ENCODE measurements at places on chromosomes 6 and 20.

DNA sequence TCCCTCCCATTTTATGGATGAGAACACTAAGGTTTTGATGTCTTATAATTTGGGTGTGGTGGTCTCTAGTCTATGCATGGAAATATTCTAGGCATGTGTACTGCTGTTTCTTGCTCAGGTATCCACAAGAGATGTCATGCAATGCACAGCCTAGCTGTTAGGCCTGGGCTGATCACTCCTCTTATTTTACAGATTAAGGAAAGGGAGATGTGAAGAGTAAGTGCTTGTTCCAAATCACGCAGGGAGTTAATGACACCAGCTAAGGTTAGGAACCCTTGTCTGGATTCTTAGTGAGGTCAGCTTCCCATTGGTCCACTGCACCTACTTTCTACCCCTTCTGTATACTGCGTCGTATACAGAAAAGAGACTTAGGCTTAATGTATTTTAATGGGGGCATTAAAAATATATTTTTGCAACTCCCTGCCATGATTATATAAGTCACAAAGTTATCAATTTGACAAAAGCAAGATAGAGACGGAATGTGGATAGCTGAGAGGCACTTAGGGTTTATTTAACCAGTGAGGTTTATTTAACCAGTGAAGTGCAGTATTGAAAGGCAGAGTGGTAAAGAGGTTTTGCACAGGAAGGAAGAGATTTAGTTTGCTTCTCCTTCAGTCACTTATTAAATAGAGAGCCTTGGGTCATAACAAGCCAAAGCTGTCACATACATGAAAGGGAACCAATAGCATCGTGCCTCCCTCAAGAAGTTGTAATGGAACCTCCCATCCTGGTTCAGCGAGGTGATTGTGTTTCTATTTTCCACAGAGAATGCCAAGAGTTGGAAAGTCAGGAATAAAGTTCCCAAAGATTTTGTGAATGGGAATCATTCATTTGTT, 95.0 kb upstream of the FAM184A start:
- DNase-seq, result no peak

DNA sequence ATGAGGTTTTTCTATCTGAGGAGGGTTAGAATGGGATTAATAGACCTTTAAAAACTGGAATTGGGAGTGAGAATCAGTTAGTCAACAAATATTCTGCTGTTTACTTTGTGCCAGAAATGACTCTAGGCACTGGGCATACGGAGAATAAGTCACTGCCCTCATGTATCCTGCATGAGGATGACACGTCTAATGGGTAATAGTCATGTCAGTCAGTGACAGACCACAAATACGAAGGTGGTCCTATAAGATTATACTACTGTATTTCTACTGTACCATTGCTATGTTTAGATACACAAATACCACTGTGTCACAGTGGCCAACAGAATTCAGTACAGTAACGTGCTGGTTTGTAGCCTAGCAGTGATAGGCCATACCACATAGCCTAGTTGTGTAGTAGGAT, 30.7 kb downstream of the ZFAND3 start:
- DNase-seq, result no peak

DNA sequence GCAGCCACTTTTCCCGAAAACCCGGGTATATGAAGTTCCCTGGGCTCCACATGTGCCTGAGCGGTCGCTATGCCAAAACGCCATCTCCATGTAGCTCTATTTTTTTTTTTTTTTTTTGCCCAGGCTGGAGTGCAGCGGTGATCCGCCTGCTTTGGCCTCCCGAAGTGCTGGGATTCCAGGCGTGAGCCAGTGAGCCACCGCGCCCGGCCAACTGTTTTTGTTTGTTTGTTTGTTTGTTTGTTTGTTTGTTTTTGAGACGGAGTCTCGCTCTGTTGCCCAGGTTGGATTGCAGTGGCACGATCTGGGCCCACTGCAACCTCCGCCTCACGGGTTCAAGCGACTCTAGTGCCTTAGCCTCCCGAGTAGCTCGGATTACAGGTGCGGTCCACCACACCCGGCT, 237.5 kb upstream of the IRAK1BP1 start:
- no peak for DNase-seq

- DNase-seq, result no peak
Observed at GRCh38 chr6:20647585-20647984, 113.3 kb downstream of the CDKAL1 start.

- DNase-seq, result no peak
Observed at GRCh38 chr20:45972500-45973183, 639 bp upstream of the ZNF335 start.

GRCh38 chr6:88380083-88380482, 213.9 kb upstream of the CNR1 start:
- no peak for DNase-seq

DNA sequence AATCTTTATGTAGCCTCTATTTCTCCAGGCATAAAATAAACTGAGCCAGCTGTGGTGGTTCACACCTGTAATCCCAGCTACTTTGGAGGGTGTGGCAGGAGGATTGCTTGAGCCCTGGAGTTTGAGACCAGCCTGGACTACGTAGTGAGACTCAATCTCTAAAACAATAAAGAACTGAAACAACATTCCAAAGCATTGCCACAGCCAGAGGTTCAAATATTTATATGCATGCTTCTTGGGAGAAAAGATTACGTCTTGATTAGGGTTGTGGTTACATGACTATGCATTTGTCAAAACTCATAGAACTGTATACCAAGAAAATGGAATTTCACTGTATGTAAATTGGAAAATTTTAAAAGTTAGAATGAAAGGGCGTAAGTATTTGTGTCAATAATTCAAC, 27.7 kb upstream of the PAX1 start:
- no peak for DNase-seq

DNA sequence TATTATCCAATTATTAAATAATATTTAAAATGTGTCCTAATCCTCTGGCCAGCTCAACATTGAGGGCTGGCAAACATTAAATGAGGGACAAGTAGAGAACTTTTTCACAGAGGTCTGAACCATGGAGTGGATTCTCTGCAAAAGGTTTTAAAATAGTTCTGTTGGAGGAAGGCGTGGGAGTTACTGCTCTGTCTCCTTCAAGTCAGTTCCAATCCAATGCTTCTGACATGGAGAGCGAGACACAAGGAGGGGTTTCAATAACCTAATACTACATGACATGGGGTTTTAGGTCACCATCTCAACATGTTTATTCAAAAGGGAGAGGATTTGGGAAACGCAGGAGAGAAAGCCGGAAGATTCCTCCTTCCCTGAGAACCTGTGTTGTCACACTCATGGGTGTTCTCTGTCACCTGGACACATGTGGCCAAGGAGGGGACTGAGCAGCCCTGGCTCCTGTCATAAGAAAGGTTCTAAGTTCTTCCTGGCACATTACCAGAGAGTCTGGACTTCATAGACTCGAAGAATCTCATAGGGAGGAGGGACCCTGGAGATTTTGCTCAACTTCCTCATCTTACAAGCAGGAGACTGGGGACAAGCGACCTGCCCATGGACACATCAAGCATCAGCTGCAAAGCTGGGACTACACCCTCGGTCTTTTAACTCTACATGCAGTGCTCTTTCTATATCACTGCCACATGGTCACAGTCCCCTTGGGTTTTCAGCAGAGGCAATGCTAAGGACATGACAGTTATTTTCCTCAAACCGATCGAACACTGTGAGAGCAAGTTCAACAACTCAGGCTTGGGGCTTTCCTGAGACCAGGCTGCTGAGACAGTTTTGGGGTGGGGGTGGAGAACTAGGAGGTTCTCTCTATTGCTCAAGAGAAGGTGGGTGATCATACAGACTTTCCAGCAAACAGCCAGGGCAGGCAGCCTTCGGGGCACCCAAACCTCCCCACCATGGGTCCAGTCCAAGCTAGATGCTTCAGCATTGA, 38.6 kb downstream of the PRDM1 start:
- DNase-seq, result no peak

- no peak for DNase-seq
Observed at GRCh38 chr6:87103977-87104601, 9.2 kb upstream of the CGA start.

DNA sequence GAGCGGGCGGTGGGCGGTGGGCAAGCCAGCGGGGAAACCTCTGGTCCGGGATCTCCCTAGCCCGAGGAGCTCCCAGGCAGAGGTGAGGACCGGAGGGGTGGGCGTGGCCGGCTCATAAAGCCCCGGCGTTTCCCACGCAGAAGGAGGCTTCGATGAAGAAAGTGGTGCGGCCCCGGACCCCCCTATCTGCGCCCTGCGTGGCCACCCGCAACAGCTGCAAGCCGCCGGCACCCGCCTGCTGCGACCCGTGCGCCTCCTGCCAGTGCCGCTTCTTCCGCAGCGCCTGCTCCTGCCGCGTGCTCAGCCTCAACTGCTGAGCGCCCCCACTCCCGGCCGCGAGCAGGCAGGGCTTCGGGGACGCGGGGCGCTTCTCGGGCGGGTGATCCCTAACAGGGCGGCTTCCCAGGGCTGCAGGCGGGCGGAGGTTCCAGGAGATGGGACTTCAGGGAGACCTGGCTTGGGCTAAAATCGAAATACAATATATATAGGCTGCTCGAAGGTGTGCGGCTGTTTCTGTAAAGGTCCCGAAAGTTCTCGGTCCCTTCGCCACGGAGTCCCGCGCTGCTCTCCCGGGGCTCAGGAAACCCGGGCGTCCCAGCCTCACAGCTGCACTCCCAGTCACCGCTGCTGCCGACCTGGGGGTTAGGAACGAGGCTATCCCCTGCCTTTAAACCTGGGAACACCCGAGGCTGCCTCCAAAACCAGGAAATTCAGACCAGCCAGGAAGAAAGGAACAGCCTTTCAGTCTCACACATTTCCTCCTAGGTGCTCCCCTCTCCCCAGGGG, 27.8 kb downstream of the ASIP start:
- DNase-seq, result no peak

- no peak for DNase-seq
Observed at GRCh38 chr6:89989742-89990141, 95.5 kb downstream of the GJA10 start.

DNA sequence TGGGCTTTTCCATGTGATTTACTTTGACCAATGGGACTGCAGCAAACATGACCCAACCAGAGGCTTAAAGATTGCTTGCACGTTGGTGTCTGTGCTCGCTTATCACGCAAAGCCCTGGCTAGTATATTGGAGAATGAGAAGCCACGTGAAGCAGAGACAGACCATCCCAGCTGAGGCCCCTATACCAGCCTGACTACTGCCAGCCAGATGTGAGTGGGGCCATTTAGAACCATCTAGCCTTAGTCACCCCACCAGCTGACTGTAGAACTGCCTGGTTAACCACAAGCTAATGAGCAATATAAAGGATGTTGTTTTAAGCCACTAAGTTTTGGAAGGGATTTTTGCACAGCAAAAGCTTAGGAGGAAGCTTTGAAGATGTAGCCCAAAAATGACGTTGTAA, 74.5 kb downstream of the MACROD2 start:
- no peak for DNase-seq

DNA sequence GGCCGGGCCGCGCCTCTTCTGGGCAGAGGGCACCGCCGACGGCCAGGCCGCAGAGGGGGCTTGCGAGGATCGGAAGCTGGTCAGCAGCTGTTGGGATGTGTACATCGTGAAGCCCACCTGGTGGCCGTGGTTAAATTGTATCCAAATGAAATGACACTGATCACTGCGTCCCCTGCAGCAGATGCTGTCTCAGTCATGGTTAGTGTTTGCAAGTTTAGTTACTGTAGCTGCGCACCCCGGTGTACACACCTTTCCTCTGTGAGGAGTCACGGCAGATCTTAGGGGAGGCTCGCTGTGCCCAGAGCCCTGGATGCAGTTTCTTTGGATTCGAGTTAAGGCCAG, 653 bp downstream of the NAA20 start:
- DNase-seq, result no peak

DNA sequence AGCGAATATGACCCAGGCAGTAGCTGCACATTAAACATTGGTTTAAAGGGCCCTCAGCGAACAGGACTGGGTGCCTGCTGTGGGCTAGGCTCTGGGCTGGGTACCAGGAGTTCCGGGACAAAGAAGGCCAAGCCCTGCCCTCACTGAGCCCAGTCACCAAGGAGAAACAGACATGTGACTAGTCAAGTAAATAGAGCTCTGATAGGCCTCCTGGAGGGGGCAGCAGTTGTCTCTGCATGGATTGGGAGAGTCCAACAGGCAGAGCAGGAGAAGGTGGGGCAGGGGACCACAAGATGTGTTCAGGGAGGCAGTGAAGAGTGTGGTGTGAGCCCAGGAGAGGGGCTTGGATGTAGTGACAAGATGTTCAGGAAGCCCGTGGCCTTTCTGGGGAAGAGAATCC, 3.1 kb downstream of the HM13 start:
- DNase-seq, result no peak

- no peak for DNase-seq
Observed at GRCh38 chr6:108944707-108945680, 96.8 kb downstream of the ARMC2 start.

DNA sequence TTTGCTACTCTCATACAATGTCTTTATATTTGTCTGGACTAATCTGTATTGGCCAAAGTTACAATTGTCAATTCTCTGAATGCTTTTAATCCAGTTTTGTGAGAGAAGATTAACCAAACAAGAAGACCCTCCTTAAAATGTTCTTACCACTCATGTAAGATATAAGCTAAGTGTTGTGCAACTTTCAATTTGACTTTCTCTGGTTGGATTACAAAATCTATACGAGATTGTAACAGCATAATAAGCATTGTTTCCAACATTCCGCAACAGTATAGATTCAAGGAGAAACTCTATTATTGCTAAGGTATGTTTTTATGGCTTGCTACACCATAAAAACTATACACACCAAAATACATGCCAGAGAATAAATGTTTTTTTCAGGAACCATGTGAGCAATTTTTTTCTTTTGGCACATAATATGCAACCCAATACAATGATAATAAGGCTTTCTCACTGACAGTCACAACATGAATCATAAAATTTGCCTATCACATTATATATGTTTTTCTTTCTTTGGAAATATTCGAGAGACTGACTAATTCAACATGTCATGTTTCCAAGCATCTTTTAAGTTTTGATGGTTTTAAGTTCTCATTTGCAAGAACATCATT, 12.2 kb upstream of the TRPC4AP start:
- no peak for DNase-seq

- DNase-seq, result no peak
Observed at GRCh38 chr6:82178759-82179112, 68.8 kb downstream of the IBTK start.

- no peak for DNase-seq
Observed at GRCh38 chr20:42376131-42376530, 758.0 kb upstream of the CHD6 start.

All from activated T-helper 2 cell treated with anti-CD3 and anti-CD28 coated beads, Interferon-gamma antibody, Interleukin-2, Interleukin-4, amounts not matched to agents 10 μg/mL and 5 μg/mL and 100 μg/mL, durations not matched to agents 14 hours and 24 hours and 36 hours (primary cell).